ENCODE measurements at places on chromosomes 6 and 20.

GRCh38 chr6:88983532-88983931 lies 20.1 kb upstream of the RNGTT start:
- DNase-seq = peak; percentile 47

DNA sequence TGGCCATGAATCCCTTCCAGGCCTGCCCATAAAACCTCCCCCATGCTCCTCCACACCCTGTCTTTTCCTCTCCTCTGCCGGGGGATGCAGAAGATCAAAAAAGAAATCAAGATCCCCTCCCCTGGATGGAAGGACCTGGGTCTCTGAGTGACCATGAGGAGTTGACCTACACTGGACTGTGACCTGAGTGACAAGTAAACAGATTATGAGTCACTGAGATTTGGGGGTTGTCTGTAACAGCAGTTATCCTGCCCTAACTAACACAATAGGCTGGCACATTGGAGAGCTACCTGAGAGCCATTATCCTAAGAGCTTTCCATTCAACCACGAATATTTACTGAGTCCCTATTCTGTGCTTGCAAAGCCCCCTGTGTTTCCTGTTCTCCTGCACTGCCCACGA lies 28.4 kb upstream of the SIRPA start:
- DNase-seq = no peak

- no peak for DNase-seq
Observed at GRCh38 chr20:32338665-32339064, 19.5 kb upstream of the ASXL1 start.

DNA sequence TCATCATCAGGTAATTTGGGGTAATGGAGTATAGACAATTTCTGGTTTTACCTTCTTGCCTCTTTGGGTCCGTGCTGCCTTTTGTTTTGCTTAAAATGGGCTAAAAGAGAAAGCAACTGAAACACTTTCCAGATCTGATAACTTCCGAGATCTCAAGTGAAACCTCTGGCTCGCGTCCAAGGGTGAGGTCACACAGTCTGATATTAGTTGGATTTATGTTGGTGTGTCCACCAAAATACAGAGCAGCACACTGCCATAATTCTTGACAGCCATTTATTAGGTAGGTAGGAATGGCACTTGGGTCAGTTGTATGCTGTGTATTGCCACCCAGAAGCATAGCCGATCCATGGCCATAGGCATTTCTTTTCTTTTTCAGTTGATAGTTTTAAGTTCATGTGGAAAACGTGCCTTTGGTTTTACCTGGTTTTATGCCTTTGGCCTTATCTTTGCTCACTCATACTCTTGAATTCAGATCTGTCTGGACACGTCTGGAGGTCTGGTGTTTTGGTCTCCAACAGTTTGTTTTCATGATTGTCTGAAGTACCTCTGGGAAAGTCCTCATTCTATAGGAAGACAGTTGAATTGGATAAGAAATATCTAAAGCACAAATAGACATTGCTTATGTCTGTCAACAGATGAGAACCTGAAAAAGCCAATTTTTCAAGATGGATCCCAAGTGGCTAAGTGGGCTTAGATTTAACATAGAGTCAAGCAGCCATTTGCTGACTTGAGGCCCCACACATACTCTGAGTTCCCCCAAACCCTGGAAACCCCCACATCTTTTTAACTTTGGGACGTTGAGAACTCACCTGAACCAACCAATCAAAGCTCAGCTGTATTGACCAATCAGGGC lies 320.8 kb downstream of the SOX4 start:
- peak; percentile 22 for DNase-seq

- DNase-seq = no peak
Observed at GRCh38 chr6:138485005-138485545, 14.2 kb downstream of the NHSL1 start.

DNA sequence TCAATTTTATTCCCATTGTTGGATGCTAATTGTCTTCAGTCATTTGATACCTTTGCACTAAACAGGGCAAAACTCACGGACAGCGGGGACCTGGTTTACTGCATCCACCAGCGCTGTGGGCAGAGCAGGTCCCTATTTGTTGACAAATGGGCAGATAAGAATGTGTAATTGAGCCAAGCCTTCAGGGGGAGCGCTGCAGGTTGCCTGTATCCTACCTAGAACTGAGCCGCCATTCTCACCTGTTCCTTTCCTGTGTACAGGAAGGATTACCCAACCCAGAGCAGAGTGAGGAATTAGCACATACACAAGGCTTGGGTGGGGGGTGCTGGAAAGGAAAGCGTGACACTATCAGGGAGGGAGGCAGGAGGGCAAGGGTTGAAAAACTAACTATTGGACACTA lies 89.1 kb upstream of the FOXA2 start:
- DNase-seq = no peak

DNA sequence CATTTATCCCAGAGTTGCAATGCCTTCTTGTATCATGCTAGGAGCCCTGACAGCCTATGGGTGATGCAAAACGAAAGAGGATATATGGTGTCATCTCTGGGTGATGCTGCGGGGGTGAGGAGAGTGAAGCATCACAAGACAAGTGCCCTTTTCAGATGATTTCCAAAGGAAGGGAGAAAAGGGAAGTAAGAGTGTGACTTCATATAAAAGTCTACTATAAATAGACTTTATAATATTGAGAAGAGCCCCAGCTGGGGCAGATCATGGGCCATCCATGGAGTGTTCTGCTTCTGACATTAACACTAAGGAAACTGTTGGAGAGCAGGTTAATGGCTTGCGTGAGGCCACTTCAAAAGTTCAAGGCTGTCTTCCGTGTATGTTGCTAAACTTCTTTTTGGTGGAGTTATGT lies 4.4 kb downstream of the CD83 start:
- DNase-seq = no peak

- peak; percentile 72 for DNase-seq
Observed at GRCh38 chr6:7910654-7911344, at the start of gene TXNDC5. Gene TXNDC5 (minus strand): TSS chr6:7910788. CDS start chr6:7910776, 12 bp downstream.

- DNase-seq = no peak
Observed at GRCh38 chr20:9119776-9120175, 50.9 kb downstream of the PLCB4 start.

DNA sequence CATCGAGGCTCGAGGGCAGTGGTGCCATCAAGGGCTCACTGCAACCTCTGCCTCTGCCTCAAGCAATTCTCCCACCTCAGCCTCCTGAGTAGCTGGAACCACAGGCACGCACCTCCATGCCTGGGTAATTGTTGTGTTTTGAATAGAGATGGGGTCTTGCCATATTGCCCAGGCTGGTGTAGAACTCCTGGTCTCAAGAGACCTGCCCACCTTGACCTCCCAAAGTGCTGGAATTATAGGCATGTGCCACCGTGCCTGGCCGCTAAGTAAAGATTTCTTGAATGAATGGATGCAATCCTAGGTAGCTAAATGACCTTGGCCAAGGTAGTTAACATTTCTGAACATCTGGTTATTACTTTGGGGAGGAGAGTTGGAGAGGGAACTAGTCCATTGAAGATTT lies 7.4 kb downstream of the SCAF8 start:
- DNase-seq = no peak

GRCh38 chr6:30722280-30723112 lies 2.3 kb downstream of the TUBB start:
- DNase-seq = peak; percentile 94

GRCh38 chr6:144797881-144798589 lies 512.9 kb downstream of the UTRN start:
- DNase-seq = peak; percentile 32

- DNase-seq = no peak
Observed at GRCh38 chr6:157630463-157631080, 192.5 kb upstream of the SNX9 start.

DNA sequence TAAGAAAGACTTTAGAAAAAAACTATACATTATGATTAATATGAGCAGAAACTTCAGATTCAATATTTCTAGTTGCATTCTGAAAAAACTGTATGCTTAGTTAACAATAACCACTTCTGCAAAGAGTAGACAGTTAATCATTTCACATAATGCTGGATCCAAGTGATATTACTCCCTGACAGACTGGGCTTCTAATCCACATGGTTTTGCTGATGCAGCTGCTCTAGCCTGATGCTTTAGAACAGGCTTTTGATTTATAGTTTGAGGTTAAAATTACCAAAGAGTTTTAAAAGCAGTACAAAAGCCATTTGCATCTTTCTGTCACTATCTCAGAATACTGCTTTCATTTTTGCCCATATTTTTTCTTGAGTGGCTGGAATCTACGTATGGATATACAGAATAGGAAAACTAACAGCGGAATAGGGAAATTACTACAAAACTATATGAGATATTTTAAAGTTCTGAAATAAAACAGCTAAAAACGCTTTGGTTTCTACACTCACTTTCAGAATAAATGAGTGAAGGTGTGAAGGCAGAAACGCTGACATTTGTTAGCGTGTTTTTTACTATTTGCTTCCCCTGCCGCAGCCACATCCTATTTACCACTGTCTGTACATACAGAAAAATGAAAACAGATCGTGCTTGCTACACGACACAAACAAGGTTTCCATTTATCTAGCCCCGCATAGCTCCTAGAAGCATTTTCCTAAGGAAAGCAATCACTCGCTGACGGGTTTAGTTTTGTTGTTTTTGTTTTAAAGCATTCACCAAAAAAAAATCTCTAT lies 61.7 kb downstream of the METTL24 start:
- no peak for DNase-seq

GRCh38 chr6:131754088-131754487 lies 43.3 kb upstream of the CTAGE9 start:
- no peak for DNase-seq

- no peak for DNase-seq
Observed at GRCh38 chr6:149107520-149107919, 210.0 kb upstream of the TAB2 start.

- peak; percentile 96 for DNase-seq
Observed at GRCh38 chr20:35560105-35560511, 18.2 kb downstream of the ERGIC3 start.

- DNase-seq = no peak
Observed at GRCh38 chr6:161424421-161424820, 150.6 kb upstream of the AGPAT4 start.

DNA sequence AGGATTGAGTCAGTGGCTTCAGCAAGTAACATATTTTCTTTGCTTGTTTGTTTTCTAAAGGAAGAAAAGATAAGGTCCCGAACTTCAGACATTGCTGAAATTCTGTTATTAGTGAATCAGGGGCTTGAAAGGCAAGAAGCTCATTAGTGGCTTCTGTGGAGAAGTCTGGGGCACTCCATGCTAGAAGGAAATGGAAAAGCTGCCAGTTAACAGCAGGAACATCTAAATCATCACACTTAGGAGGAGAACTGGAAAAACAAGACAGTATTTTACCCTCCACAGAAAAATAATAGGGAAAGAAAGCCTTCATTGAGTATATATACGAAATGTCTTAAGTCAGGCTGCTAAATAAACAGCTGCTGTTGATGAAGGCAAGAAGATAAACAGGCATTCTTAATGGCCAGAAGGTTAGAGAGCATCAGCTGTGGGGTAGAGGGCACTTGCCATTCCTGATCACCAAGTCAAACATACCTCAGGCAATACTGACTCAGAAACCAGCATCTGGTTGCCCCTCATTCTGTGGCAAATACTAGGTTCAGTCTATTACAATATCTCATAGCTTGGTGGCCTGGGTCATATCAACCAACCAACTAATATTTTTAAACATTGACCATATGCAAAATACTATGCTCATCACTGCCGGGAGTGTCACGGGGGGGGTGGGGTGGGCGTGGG lies 143.2 kb upstream of the TENT5A start:
- DNase-seq = no peak

- DNase-seq = no peak
Observed at GRCh38 chr6:52255434-52255833, 11.1 kb upstream of the IL17F start.

- no peak for DNase-seq
Observed at GRCh38 chr20:47773371-47773786, 11.9 kb downstream of the SULF2 start.

- peak; percentile 42 for DNase-seq
Observed at GRCh38 chr6:26232940-26233648, 131.9 kb upstream of the BTN3A2 start.

DNA sequence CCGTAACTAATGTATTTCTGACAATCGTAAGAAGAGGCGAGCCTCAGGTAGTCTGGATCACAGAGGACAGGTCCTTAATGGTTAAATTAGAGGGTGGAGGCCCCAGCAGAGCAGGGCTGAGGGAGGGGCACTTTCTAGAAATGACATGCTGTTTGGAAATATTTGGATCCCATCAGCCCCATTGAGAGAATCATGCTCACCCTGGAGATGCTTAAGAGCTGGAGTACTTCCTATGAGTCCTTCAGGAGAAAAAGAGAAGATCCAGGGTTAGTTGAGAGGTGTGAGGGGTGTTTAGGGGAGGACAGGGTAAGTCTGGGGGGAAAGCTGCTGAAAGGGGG lies 123.0 kb downstream of the TCP11 start:
- DNase-seq = no peak

DNA sequence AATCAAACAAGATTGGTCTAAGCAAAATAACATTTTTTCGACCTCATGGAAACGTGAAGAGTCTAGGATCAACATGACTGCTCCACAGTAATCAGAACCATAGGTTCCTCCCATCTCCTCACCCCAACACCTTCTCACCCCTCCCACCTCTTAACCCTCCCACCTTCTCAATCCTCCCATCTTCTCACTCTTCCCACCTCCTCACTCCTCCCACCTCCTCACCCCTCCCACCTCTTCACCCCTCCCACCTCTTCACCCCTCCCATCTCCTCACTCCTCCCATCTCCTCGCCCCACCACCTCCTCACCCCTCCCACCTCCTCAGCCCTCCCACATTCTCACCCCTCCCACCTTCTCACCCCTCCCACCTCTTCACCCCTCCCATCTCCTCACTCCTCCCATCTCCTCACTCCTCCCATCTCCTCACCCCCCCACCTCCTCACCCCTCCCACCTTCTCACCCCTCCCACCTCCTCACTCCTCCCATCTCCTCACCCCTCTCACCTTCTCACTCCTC lies 567.4 kb downstream of the C6orf118 start:
- DNase-seq = no peak

- no peak for DNase-seq
Observed at GRCh38 chr6:37585523-37585905, 85.8 kb upstream of the CCDC167 start.

DNA sequence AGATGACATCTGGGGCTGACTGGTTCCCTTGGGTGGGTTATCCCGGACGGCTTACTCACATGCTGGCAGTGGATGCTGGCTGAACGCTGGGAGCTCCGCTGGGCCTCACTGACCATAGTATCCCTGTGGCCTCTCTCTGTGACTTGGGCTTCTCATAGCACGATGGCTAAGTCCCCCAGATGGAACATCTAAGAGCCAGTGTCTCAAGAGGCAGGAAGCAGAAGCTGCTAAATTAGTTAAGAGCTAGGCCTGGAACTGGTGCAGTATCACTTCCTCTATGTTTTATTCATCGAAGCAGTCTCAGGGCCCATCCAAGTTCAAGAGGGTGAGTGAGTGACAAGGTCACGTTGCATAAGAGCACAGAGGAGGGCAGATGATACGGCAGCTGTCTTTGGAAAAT lies 116.5 kb upstream of the LAMP5 start:
- no peak for DNase-seq
